Ovary (tissue), 10 donors: ENCODE measurements at places on chromosomes 6 and 20. TPM values are rescaled to one million over a fixed set of nuclear protein-coding genes. Genes with fewer than 3 reads are reported as not detected.

DNA sequence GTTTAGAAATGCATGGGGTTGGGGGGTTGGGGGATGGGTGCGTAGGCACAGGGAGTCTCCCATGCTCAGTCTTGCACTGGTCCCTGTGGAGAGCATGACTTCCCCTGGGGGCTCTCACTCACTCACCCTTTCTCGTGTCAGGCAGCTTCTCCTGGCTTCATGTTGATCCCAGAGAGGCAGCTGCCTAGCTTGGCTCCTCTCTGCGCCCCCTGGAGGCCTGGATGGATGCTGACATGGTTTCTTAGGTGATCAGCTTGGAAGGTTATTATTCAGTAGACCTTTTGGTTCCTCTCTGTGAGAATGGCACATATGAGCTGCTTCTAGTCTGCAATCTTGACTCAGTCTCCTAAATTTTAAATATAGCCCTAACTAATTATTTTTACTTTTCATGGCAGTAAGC is 109.3 kb upstream of the FAM83B start:
- no peak overlapping the region for H3K4me3 ChIP-seq
- no peaks in the 10 kb centered on the region for H3K4me1 ChIP-seq
- no peaks in the 10 kb centered on the region for H3K36me3 ChIP-seq
- H3K27me3 ChIP-seq: no peaks in the 10 kb centered on the region

DNA sequence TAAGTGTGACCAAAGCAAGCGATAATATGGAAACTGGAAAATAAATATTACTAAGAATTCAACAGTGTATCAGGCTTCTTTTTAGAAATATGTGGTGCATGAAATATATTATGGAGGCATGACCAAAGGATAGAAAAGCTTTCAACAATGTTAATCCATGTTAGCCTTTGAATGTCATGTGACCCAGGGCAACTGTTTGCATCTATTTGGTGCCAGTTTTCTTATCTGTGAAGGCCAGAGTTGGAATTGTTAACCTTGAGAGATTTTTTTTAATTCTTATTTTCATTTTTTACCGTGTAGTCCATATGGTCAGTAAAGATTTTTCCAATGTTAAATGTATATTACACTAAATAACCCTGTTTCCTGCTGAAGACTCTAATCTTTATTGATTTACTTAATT is 411.1 kb downstream of the BCKDHB start:
- no peak overlapping the region for H3K27ac ChIP-seq
- H3K4me1 ChIP-seq: no peaks in the 10 kb centered on the region
- no peak overlapping the region for H3K4me3 ChIP-seq
- no peaks in the 10 kb centered on the region for H3K27me3 ChIP-seq
- no peak for DNase-seq

GRCh38 chr6:14796974-14797762 is 448.7 kb upstream of the JARID2 start:
- H3K4me3 ChIP-seq: no peak overlapping the region
- no peaks in the 10 kb centered on the region for H3K27me3 ChIP-seq
- DNase-seq: no peak
- H3K27ac ChIP-seq: no peak overlapping the region
- no peaks in the 10 kb centered on the region for H3K4me1 ChIP-seq

- no peak overlapping the region for H3K4me3 ChIP-seq
- DNase-seq: no peak
- H3K27me3 ChIP-seq: no peaks in the 10 kb centered on the region
- H3K27ac ChIP-seq: no peak overlapping the region
Observed at GRCh38 chr6:11727346-11727997, 51.1 kb downstream of the ADTRP start.

- no peaks in the 10 kb centered on the region for H3K36me3 ChIP-seq
- no peak overlapping the region for H3K4me3 ChIP-seq
- no peak for DNase-seq
- no peaks in the 10 kb centered on the region for H3K4me1 ChIP-seq
Observed at GRCh38 chr6:3718407-3718806, 33.1 kb downstream of the PXDC1 start.

Gene PPARD
- total RNA-seq: 37.4 TPM

Gene TOX2
- total RNA-seq: 1.1 TPM

Gene ENTPD6
- 40.7 TPM for total RNA-seq

Gene IMPG1
- total RNA-seq: not detected

Gene PRDM13
- total RNA-seq: not detected

Gene ADGRF1
- not detected for total RNA-seq

Gene BMP7
- total RNA-seq: 19.4 TPM

Gene GSTA2
- total RNA-seq: not detected

Gene SAPCD1
- 3.8 TPM for total RNA-seq
